DMS79 treated with DMSO at 0.1 percent for 48 hours (cell line): ENCODE measurements at places on chromosomes 16 and 17.

GRCh38 chr16:11725457-11725856 is 17.2 kb downstream of the TXNDC11 start:
- DNase-seq = peak; percentile 88

- DNase-seq = no peak
Measured at GRCh38 chr17:77526259-77526711, 385.5 kb downstream of the SEC14L1 start.

GRCh38 chr17:65660947-65661346 is 99.5 kb upstream of the AXIN2 start:
- no peak for DNase-seq

GRCh38 chr16:68292425-68292824 is 18.3 kb downstream of the SLC7A6OS start:
- no peak for DNase-seq

GRCh38 chr17:18093616-18094408 is 6.1 kb downstream of the DRG2 start:
- DNase-seq = no peak

GRCh38 chr17:79670537-79671084 is 59.8 kb upstream of the RBFOX3 start:
- DNase-seq = peak; percentile 2

DNA sequence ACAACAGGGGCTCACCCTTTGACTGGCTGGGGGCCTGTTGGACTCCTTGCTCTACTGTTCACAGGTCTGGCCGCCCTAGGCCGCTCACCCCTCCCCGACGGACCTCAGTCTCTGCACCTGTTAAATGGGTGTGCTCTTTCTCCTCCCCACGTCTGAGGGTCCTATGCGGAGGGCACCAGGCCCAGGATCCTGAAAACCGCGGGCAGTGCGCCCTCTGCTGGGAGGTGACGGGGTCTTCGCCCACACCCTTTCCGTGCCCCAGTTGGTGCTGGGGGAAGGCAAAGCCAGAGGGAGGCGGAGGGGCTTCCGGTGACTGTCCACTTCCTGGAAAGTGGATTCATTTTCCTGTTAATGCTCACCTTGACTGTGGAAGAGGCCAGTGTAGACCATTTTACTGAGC is 1010.9 kb downstream of the KCNJ18 start:
- no peak for DNase-seq

DNA sequence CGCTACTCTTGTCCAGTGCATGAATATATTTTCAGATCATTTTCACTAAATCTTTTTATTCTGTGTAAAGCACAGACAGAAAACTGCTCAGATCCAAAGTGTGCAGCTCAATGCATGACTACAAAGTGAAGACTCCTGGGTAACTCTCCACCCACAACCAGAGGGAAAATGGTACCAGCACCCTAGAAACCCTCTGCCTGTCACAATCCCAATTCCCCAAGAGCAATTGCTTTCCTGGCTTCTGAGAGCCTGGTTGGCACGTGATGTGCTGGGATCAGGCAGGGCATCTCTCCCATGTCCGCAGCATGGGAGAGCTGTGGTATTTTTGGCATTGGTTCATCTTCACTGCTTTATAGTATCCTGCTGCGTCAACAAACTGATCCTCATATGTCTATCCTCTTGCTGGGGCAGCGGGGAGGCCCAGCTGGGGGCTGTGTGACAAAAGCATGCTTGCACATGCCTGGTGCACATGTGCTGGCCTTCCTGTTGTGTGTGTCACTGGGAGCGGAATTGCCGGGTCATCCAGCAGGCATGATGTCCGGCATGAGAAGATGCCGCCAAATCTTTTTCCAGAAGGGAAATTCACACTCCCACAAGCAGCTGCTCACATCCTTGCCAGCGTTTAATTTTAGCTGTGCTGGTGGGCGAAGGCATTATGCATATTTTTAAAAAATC is 278.9 kb upstream of the FOXF1 start:
- no peak for DNase-seq

DNA sequence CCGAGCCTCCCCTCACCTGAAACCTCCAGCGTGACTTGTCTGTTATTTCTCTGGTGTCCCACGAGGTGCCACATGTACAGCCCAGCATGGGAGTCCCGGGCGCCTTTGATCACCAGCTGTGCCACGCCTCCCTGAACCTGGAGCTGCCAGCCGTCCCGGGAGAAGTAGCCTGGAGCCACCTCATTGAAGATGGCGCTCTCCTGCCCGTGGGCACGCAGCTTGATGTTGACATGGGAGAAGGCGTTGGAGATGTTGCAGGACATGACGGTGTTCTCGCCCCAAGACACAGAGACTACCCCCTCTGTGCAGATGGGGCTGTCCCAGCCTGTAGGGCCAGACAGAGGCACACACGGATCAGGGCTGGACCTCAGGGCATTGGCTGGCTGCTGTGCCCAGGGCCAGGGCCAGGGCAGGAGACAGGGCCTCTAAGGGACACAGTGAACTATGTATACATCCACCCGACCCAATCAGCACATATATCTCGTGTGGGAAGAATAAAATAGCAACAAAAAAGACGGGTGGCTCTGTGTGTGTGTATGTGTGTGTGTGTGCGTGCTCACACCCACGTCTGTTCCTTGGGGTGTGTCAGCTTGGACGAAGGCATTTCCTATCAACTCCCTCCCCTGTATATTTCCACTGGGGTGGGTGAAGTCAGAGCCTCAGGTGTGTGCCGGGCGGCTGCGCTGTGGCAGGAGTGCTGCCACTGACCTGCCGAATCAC is 7.3 kb upstream of the CD7 start:
- DNase-seq = no peak

DNA sequence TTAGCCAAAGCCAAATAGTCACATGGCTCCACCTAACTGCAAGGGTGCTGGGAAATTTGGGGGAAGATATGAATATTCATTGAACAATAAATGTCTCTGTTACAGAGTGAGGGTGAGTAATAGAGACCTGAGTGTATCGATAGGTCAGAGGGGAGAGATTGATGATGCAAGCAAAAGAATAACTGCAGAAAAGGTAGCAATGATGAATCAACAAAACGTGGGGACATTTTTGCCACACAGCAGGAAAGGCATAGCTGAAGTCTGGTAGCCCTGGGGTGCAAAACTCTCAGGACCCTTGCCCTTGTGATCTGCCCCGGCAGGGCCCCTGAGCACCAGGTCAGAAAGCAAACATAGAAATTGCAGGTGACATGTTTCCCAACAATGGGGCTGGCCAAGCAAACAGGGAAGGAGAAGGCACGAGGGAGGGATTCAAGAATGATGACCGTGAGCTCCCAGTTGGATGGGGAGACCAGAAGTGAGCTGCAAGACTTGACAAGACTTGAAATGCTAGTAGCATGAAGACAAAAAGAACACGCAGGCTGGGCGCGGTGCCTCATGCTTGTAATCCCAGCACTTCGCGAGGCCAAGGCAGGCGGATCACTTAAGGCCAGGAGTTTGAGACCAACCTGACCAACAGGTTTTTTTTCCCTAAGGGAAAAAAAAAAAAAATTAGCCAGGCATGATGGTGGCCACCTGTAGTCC is 12.7 kb upstream of the HERPUD1 start:
- DNase-seq = no peak

GRCh38 chr16:81263470-81264220 is 25.2 kb downstream of the BCO1 start:
- no peak for DNase-seq

DNA sequence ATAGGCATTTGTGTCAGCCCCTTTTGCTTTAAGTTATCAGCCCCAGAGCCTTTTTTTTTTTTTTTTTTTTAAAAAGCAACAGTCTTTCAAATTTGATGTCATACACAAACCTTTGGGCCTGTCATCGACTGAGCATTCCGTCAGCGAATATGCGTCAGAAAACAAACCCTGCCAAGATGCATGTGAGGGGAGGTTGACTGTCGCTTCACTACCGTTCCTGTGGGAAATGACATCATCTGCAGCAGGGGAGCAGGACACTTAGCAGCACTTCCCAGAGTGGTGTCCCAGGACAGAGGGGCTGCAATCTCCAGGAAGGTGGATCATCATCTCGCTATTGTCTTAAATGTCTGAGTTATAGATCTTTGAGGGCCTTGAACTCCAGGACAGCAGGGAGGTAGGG is 358.3 kb downstream of the SNX29 start:
- no peak for DNase-seq

GRCh38 chr16:82560805-82561325 is 65.9 kb upstream of the CDH13 start:
- DNase-seq = no peak

- DNase-seq = no peak
Measured at GRCh38 chr16:8370374-8371270, 219.7 kb downstream of the TMEM114 start.

- no peak for DNase-seq
Measured at GRCh38 chr16:73143002-73143401, 95.1 kb upstream of the ZFHX3 start.

GRCh38 chr17:78265121-78265520 is 33.7 kb downstream of the TMEM235 start:
- no peak for DNase-seq

GRCh38 chr17:45413498-45413923 is 19.2 kb downstream of the ARHGAP27 start:
- DNase-seq = no peak

GRCh38 chr17:5584383-5585286 is at the start of gene NLRP1:
Gene NLRP1 (minus strand): TSS chr17:5584509. CDS start chr17:5583957, 552 bp downstream.
- peak; percentile 86 for DNase-seq

DNA sequence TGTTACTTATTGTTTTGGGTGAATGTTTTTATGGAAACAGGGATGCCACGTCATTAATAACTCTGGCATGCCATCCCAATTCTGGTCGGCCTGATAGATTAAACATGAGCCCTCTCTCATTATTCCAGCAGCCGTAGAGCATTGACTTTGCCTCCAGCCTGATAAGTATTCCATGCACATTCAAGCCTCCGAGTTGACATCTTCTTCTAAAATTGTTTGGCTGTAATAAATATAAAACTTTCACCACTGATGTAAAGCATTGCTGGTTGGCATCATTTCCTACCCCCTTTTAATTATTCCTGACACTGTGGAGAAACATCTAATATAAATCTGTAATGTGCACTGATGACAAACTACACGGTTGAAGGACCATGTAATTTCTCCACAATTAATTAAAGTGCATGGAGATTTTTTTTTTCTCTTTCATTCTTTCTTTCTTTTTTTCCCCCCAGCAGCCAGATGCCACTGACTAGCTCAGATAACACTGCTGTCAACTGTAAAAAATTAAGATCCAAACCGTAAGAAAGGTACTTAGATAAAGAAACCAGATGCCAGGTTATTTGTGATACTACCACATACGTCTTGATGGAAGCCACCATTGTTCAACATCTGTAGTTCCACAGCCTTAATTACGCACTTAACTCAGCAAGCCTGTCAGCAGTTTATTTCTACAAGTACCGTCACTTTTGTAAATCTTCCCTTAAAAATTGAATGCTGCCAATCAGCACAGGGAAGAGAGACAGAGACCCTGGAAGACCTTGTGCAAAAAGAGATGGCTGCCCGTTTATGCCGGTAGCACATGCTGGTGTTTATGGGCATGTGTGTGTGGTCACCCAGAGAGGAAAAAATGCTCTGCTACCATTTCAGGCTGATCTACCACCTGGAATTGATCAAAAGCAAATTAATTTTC is 237.7 kb downstream of the IRX3 start:
- peak; percentile 19 for DNase-seq

GRCh38 chr16:82563401-82563800 is 63.4 kb upstream of the CDH13 start:
- no peak for DNase-seq

DNA sequence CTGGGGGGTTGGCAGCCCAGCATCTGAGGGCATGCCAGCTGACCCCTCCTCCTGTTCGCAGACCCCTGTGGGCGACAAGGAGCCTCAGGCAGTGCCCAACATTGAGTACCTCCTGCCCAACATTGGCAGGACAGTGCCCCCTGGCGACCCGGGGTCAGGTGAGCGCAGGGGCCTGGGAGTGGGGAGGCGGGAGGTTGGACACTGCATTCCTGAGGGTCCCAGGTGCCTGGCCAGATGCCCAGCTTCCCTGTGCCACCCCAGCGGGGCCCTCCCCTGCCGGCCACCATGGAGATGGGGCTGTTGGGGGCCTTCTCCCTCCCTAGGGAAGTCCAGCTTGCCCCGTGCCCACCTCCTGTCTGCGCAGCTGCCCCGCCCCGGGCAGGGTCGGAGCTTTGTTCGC is 70.1 kb downstream of the ARHGAP23 start:
- DNase-seq = no peak

DNA sequence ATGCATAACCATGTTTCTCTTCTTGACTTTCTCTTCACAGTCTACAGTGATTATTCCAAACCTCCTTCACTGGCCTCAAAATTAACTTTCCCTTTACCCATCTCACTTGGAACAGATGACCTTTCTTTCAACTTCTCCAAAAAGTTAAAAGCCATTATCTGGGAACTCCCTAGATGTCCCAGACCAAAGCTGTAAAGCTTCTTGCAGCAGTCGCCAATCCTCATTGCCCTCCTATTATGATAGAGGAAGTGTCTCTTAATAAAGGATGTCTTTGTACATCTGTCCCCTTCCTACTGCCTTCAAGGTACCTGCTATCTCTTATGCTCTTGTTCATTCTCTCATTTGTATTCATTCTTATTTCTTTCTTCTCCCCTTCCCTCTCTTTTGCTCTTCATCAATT is 127.5 kb downstream of the MRTFB start:
- no peak for DNase-seq

DNA sequence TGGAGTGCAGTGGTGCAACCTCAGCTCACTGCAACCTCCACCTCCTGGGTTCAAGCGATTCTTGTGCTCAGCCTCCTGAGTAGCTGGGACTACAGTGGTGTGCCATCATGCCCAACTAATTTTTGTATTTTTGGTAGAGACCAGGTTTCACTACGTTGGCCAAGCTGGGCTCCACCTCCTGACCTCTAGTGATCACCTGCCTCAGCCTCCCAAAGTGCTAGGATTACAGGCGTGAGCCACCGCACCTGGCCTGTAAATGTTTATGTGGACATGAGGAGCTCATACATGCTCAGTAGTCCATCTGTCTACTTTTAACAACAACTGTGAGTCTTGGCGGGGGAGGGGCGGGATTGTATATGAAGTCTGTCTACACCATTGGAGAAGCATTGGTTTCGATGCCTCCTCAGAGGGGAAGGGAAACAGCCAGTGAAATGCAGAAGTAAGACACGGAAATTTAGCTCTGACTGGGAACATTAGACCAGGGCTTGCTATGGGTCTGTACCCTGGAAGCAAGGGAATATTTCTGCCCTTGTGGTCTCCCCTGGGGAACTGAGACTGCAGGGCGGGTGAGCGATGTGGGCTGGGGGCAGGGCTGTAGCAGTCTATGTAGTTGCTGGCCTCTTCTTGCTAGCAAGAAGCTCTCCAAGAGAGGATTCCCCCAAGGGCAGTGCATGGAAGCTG is 9.3 kb downstream of the NUBP1 start:
- no peak for DNase-seq

DNA sequence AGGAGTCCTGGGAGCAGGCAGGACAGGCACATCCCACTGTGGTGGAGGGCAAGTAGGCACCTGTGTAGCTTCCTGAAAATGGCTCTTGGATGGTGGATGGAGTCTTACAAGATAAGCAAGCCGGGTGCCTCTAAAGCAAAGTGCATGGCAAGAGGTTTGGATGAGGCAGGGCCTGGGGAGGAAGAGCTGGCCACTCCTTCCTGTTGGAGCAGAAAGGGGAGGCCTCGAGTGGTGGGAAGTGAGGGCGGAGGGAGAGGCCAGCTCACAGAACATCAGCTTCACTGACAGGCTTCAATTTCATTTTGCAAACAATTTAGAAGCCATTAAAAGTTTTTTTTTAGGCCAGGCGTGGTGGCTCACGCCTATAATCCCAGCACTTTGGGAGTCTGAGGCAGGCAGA is 31.0 kb downstream of the CD300A start:
- no peak for DNase-seq

- no peak for DNase-seq
Measured at GRCh38 chr17:13540546-13540945, 61.2 kb downstream of the HS3ST3A1 start.
